ENCODE measurements at places on chromosomes 3 and 15.

- DNase-seq, result no peak
These were observed 36.8 kb downstream of the TRANK1 start for GRCh38 chr3:36907911-36908646.

DNA sequence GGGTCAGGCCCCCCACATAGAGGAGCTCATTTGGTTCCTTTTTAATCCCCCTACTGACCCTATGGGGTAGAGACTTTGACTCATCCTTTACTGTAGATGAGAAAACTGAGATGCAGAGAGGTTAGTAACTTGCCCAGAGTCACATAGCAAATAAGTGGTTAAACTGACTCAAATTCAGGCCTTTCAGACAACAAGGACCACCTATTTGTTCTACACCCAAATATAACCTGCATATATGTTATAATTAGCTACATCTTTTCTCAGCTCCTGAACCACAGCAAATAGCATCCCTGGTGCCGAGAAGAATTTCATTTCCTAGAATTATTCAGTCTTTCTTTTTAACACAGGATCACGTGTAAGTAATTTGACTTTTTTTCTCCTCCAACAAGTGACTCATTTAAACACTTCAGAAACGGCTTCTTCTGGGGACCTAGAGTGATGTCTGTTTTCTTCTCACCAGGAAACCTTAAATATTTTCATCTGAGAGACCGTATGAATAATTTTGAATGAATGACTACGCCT lies 57.4 kb downstream of the MGLL start:
- no peak for DNase-seq

DNA sequence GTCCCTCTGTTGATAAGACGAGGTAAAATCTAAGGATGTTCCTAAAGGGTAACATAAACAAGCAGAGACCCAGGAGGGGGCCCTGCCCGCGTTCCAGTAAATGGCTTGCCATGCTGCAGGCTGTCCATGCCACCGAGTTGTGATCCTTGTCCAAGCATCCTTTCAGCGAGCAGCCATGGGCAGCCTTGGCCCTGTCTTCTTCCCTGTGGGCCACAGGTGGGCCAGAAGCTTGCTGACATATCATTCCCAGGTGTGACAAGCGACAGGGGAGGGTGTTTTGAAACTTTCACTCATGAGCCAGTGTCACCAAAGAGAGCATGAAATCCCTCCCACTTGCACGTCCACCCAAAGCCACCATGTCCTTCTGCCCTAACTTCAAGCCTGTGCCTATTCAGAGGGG lies 53.7 kb downstream of the PCSK6 start:
- no peak for DNase-seq

GRCh38 chr15:88622605-88622975 lies 1.4 kb downstream of the AEN start:
- DNase-seq, result no peak

GRCh38 chr15:94041746-94042145 lies 189.6 kb upstream of the MCTP2 start:
- DNase-seq, result no peak

DNA sequence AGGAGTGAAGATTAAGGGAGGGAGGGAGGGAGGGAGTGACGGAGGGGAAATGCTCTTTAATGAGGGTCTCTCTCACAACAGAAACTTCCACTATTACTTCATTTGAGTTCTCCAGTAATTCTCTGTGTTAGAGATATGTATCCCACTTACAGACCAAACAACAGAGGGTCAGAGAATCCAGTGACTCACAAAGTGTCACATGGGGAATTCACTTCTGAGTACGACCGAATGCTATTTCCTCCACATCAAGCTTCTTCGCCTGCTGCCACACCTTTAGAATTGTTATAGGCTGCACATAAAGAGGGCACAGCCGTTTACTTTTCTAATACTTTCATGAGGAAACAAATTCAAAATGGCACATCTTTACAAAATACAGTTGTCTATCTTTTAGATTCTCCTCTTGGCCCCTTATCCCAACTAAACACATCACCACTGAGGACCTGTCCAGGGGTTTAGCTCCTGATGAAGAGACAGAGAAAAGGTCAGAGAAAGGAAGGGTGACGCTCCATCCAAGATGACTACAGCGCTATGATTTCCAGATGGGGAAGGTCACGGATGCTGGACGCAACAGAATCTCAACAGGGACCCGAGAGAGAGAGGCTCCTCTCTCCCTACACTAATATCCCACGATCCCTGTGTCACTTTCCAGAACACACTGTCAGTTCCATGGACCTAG lies 119.0 kb downstream of the XXYLT1 start:
- no peak for DNase-seq

DNA sequence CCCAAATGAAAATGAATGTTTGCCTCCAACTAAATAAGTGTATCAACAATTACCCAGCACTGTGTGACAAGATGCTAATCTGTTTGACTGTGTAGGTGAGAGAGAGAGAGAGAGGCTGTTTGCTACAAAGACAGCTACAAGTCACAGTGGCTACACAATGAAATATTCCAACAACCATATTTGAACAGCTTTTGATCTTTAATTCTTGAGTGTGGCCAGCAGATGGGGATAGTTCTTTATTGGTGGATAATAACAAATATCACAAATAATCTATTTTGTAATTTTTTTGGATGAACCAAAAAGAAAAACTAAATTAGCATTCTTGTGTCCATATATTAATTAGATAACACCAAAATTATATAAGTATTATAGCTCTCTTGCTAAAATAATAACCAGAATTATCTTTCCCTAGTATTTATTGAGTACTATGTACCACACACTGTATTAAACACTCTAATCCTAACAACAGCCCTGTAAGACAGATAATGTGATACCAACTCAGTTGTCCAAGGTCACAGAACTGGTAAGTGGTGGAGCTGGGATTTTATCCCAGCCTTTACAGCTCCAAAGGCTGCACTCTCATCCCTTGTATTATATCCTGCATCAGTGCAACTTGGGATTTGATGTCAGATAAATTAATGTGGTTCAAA lies 61.9 kb upstream of the C3orf80 start:
- DNase-seq, result no peak

DNA sequence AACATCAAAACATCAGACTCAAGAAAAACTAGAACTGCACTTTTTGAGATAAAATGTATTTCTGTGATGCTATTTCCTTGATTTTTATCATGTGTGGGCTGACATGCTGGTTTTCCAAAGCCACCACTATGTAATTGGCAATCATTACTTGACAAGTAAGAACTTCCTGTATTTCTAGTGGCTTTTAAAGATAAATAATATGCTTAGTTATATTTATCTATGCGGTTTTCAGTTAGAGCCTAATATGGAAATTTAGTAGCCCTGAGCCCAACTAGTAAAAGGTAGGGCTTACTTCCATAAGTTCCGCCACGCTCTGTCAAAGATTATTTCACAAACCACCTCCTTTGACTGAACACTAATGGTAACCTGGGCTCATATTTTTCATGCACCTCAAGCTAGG lies 91.6 kb downstream of the PPARG start:
- no peak for DNase-seq

GRCh38 chr15:64348455-64348854 lies 7.5 kb downstream of the CSNK1G1 start:
- no peak for DNase-seq

All from GDM1 (cell line).